Dermis blood vessel endothelial cell (primary cell): ENCODE measurements at places on chromosomes 1 and 21. TPM values are rescaled to one million over a fixed set of nuclear protein-coding genes. Genes with fewer than 3 reads are reported as not detected.

The C4BPA gene
- under 0.01 TPM in 1 of 2 replicates, not detected in the other for total RNA-seq

- DNase-seq, result peak; percentile 32
Observed at GRCh38 chr1:205811660-205812059, 1.3 kb downstream of the SLC41A1 start.

DNA sequence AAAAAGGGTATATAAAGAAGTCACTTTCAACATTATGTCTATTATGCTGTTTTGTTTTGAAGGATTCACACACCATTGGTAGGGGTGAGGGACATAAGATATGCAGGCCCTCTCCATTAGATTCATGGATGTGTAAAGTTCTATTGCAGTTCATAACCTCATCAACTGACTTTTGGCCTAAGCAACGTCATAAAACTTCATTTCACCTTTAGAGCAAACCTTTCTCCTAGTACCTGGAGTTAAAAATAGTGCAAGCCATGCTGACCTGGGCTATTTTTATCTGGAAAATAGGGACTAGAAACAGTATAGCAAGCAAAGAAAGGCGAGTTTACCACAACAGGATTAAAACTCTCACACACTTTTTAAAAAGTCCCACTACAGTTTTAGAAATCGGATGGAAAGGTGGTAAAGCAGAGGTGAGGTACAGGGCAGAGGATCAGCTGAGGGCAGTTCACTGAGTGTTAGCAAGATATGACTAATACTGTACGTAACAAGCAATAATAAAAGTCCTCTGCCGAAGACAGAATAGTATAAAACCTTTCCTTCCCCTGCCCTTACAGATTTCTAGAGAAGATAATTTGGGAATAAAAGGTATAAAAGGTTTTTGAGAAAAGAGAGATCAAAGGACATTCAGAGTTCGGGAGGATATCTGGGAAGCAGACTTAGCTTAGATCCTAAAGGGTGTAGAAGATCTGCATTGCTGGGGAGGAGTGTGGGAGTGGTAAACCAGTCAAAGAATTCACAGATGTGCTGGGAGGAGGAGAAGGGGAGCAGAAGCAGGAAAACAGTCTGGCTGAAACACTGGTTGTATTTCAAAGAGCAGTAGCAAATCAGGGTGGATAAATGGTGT, 14.3 kb downstream of the EGLN1 start:
- DNase-seq, result peak; percentile 50

DNA sequence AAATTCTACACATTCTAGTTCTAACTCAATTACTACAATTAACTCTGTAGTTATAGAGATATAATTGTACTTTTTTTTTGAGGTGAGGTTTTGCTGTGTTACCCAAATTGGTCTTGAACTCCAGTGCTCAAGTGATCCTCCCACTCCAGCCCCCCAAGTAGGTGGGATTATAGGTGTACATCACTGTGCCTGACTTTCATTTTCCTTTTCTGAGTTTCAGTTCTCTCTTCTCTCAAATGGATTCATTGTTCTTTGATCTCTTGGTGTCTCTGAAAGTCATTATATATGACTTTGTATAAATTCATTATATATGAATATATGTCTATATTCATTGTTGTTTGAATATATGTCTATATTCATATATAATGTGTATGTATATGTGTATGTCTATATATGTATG, 74.0 kb upstream of the GALNT2 start:
- DNase-seq, result no peak

DNA sequence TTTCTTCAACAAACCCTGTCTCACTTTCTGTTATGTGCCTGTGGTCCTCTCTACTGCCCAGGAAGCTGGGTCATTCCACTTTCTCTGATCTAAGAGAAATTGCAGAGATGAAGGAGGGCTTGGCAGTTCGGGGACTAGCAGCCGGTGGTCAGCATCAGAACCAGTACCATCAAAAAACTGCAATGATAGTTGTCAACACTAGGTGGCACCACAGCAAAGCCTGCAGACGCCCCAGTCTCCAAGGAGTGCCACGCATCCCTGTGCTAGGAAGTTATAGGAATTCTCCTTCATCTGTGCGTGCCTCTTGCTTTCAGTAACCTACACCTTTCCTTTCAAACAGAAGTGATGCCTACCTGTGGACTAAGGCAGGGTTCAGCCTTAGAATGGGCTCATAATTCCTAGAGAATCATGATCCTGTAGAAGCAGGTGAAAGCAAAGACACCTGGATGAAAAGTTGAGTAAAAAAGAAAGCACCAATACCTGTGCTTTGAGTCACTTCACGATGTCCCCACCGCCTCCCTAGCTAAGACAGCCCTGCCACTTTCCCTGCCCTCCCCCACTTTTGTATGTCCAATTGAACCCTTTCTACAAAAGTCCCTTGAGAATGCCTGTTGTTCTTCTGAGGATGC, 129.2 kb downstream of the ADAMTS1 start:
- DNase-seq, result peak; percentile 78

The PTAFR gene
- total RNA-seq, result 0.05 and 0.17 TPM in 2 replicates

DNA sequence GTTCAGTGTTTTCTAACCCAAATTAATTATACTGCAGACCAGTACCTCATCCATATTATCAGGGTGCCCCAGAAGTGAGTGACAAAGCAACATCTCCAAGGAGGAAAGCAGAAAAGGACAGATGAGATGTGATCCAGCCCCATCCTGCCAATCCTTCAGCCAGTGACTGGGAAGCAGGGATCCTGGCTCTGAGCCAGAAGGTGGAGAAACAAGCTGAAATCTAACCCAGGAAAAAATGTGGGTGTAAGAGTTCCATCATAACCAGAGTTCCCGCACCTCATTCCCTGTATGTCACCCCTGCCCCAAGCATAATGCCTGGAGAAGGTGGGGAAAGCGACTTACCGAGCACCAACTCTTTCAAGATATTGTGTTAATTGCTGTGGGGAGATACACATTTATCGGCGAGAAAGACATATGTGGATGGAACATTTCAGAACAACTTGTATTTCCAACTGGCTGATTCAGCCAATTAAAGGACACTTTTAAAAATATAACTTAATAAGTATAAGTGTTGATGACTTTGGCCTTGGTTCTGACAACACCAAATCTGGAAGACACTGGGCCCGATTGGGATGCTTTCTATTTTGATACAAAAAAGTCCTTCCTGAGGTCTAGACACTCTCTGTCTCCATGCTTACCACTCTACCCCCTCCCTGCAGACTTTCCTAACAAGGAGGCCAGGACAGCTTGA, 14.9 kb downstream of the PLEKHA6 start:
- no peak for DNase-seq

DNA sequence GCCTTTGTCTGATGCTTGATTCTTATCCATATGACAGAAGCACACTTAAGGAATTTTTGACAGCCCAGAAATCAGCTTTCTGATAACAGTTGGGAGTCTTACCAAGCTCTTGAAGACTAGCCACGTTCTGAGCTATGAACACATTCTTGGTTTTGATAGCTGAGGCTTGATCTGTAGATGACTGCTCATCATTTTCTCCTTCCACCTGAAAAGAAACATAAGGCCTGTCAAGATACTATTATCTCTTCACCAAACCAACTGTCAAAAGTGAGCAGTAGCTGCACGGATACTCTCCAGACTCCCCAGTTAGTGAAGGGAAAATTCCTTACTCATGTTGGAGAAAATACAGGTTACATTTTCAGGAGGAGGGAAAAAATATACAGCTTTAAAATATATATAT, 12.2 kb downstream of the UBR4 start:
- no peak for DNase-seq

DNA sequence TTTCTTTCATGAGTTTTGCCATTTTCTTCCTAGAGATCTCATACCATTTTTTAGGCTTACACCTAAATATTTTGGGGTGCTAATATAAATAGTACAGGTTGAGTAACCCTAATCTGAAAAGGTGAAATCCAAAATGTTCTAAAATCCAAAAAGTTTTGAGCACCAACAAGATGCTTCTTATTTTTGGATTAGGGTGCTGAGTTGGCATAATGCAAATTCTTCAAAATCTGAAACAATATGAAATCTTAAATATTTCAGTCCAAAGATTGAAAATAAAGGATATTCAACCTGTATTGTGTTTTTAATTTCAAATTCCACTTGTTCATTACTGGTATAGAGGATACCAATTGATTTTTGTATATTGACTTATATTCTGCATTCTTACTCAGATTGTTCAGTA, 51.1 kb upstream of the KCNK2 start:
- no peak for DNase-seq

- DNase-seq, result no peak
Observed at GRCh38 chr1:14804626-14805025, 206.1 kb downstream of the KAZN start.

- no peak for DNase-seq
Observed at GRCh38 chr1:227893300-227893948, 54.3 kb downstream of the WNT9A start.

DNA sequence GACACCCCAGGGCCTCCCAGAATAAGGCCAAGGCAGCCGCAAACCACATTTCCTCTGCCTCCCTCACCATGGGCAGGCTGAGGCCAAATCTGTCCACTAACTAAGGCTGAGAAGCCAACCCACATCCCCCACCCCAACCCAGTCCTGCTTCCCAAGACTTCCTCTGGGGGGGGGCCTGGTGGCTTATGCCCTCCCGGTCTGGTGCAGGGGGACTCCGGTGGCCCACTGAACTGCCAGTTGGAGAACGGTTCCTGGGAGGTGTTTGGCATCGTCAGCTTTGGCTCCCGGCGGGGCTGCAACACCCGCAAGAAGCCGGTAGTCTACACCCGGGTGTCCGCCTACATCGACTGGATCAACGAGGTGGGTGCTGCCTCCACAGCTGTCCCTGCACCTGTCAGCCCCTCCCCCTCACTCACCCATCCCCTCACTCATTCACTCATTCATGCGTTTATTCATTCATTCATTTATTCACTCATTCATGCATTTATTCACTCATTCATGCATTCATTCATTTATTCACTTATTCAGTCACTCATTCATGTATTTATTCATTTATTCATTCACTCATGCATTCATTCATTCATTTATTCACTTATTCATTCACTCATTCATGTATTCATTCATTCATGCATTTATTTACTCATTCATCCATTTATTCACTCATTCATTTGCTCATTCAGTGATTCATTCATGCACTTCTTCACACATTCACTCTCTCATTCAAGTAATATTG, 7.3 kb downstream of the CTRC start:
- DNase-seq, result no peak

DNA sequence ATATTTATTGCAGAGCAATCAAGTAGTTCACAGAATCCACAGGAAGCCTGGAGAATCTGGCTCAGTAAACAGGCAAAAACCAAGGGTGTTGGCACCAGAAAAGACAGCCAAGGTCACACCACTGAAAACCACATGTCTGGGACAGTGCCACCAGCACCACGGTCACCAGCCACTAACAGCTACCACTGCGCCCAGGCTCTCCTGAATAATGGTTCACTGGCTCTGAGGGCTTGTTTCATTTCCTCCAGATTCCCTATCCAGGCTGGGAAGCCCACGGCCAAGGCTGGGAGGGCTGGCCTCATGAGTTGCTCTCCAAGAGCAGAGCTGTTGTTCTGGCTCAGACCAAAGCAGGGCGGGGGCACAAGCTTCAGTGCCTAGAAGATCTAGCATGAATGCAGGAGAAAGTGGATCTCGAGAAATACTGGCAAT, 54.5 kb upstream of the PTGFRN start:
- peak; percentile 18 for DNase-seq

DNA sequence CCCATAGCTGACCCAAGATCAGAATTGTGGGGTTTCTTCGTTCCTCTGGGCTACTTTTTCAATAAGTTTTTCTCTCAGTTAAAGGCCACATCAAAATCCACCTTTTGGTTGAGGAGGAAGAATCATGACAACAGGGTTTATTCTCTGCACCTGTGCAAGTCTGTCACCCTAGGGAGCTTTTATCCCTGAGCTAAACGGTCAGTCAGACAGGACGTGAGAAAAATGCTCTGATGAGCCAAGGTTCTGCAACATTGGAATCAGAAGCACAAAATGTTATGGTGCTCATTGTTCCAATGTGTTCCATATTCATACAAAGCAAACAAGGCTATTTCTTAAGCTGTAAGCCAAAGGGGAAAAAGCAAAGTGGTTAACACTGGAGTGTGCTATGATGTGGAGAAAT, 7.4 kb upstream of the ERICH3 start:
- DNase-seq, result no peak

- DNase-seq, result no peak
Observed at GRCh38 chr1:198948895-198949659, 310.2 kb downstream of the PTPRC start.

DNA sequence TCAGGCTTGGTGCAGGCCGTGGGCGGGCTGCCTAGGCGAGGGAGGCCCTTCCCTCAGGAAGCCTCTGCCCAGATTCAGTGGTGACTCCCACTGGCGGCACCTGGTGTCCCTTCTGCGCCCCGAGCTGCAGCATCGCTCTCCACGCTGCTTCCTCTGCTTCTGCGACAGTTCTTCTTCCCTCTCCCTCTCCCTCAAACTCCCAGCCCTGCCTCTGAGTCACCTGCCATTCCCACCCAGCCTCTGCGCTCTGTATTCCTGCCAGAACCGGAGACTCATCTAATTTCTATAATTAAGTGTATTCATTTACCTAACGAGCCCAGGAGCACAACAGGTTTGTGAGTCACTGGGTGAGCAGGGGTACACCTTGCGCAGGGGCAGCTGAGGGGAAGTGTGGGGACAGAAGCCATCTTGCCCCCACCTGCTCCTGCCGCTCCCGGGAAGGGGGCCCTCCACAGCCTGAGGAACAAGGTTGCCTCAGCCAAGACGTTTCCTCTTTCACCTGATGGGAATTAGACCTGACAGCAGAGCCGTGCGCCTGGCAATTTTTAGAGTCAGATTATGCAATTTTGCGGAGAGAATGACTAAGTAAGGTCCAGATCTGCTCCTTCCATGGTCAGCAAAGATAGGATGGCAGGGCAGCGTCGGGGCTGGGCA, 19.4 kb downstream of the KCNC4 start:
- DNase-seq, result no peak

The KLF17 gene
- total RNA-seq, result not detected in 2 replicates

The ANGEL2 gene
- total RNA-seq, result 40.9 and 43.1 TPM in 2 replicates

The ZBTB21 gene
- total RNA-seq, result 5.3 and 6.1 TPM in 2 replicates

DNA sequence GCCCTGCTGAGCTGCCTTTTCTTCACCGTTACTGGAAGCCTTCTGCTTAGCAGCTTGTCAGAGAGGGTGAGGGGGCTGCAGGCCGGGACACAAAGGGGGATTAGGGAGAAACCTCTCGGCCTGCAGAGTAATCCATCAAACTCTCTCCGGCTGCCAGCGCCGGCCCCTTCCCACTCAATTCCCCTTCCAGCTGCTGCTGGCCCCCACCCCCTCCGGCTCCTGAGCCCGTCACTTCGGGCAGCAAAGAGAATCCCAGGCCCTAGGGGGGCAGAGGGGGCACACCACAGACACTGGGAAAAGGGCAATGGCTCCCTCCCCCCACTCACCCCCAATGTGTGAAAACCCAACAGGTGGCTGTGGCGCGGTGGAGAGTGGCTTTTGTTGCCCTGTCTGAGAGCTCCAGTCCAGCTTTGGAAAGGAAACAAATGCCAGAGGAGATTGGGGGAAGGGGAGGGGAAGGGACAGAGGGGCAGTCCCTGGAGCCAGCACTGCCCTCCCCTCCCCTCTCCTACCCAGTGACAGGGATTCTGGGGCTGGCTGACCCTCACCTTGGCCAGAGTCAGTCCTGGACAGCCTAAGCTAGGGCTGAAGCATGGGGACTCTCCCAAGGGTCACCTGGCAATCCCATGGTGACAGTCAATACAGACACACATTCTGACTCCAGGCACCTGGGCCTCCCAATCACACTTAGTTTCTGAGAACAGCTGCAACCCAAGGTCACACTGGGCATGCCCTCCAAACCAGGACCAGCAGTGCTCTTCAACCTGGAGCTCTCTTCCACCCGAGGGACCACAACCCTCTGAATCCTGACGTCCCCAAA, 9.5 kb downstream of the SLC45A3 start:
- no peak for DNase-seq

The THBS3 gene
- 15.9 and 16.2 TPM in 2 replicates for total RNA-seq

GRCh38 chr1:2941040-2941439, 80.2 kb upstream of the ACTRT2 start:
- DNase-seq, result no peak
